MV-4-11 (cell line): ENCODE measurements at places on chromosomes 1 and 21.

DNA sequence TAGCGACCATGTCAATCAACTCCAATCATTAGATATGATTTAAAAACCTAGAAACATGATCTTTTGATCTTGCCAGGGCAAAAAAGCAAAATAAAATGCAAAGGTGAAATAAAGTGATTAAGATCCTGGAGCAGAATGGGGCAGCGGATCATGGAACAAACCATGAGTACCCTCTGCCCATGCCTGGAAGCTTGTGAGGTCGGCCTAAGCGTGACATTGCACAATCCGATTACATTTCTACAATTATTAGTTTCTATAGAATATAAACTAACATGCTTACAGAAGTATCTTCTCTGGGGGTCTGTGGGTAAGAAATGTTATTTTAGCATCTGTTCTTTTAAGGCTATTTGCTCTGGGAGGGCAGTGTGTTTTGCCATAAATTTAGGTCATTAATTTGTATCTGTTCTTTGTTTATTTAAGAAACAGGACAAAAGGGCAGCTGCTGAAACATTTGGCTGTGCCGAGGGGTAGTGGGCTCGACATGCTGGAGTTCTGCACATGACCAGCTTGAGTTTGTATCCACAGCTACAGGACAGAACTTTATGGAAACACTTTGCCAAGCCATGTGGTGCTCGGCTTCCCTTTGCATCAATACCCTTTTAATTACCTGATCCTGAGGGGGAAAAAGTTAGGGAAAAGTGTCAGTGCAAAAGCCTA, 55.9 kb downstream of the ZBTB18 start:
- no peak for DNase-seq

DNA sequence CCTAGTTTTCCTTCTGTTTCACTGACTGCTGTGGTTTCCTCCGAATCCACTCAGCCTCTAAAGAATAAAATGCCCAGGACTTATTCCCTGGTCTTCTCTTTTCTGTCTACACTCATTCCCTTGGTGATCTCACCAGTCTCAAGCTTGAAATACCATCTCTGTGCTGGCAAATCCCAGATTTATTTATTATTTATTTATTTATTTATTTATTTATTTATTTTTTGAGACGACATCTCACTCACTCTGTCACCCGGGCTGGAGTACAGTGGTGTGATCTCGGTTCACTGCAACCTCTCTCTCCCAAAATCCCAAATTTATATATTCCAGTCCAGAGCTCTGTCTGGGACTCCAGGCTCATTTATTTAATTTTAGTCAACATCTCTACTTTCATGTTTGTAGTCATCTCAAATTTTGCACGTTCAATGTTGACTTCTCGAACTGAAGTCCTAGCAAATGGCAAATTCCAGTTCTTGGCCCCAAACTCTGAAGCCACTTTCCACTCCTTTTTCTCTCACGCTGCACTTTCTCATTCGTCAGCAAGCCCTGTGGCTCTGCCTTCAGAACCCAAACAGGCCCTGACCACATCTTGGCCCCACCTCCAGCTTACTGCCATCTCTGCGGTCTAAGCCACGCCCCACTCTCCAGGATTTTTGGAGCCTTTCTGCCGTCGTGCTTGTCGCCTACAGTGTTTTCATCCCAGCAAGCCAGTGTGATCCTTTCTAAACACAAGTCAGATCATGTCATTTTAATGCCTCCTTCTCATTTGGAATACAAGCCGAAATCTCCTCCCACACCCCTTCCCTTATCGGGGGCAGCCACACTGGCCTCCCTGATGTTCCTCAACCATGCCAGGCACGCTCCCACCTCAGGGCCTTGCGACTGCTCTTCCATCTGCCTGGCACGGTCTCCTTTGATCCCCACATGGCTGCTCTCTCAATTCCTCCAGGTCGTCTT, 14.2 kb upstream of the TENT5B start:
- peak; percentile 78 for DNase-seq

DNA sequence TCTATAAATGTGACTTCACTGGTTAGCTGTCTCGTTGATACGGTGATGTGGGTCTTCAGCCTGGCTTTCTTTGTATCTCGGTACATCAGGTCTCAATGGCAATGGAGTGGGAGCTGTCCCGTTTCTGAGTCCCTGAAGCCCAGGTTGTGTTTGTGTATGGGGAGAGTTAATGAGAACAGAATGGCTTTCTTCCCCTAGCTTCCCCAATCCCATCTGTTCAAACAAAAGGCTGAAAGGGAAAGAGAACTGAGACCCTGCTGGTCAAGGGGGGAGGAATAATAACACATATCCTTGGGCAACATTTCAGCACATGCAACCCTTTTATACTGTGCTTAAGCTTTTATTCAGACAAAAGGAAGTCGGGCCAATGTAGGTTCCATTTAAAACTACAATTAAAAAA, 28.4 kb upstream of the CASQ2 start:
- DNase-seq, result no peak

DNA sequence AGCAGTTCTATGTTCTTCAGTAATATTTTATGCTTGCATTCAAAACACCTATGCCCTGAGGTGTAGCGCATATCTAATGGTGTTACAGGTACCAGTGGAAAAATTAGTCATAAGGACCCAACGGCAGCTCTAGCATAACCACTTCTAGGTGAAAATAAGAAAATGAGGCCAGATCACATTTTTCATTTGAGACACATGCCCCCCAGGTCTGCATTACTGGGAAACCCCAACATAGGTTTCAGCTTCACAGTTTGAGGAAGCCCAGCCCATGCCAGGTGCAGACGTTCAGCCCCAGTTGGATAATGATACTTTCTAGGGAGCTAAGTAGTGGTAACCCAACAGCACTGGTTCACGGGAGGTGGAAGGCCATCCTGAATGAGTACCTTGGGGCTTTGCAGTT, 129.8 kb downstream of the CNIH3 start:
- no peak for DNase-seq

DNA sequence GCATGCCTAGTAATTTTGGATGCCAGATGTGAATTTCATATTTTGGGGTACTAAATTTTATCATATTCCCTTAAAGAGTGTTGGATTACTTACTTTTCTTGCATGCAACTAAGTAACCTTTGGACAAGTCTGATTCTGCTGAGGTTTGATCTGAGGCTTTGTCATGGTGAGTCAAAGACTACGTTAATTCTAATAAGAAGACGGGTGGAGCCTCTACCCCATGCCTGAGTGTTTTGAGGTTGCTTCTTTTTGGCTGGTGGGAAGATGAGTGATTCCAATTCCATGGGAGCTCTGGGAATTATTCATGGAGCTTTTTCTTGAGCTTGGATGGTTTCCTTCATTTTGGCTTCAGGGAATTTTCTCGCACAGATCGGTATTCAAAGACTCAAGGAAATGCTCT, 11.6 kb upstream of the PCP4 start:
- DNase-seq, result no peak

DNA sequence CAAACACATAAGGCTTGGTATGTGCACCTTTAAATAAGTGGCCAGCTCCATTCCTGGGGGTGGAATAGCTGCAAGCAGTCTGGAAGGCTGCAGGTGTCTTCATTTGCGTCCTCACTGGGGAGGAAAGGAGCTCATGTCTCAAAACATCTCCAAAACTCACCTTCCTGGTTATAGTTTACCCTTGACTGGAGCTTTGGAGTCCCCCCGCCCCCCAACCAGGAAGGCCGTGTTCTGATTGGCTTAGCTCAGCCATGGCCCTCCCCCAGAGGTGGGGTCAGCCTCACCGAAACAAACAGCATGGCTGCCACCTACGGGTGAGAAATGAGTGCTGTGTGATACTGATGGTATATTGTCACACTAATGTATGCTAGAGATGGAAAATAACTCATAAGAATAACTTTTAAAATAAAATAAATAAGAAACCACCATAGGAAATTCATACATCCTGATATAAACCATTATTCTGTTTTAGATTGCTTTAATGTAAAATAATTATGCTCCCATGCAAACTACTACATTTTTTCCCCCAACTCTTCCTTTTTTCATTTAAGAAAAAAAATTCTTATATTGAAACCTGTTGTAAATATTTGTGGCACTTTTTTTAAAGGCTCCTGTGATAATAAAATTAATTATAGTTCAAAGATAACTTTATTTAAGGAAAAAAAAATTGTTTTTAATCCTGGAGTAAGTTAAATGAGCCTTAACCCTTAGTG, 90.8 kb downstream of the ZP4 start:
- peak; percentile 58 for DNase-seq

DNA sequence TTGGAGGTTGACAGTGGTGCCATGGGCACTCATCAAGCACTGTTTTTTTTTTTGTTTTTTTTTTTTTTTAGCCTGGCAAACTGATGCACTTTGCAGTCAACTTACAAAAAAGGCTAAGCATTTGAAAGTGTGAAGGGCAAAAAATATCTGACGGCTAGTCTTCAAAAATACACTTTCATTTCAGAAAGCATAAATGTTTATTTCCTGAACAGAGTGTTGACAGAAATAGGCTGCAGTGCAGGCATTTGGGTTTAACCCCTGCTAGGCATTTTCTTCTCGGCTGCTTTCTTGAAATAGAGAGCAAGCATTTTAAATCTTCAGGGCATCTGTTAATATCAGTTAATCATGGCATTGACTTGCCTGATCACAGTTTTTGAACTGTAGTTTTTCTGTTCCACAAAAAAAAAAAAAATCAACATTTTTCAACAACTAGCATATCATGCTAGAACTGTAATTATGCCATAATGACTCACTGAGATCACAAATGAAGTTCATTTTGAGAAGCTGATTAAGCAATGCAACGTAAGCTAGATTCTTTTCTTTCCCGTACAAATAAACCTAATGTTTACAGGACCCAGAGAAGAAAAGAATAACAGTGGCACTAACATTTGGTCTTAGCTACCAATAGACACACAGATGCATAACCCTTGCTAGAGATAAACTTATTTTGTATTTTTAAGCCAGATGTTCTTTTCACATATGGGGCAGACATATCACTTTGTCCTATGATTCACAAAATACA, 100.4 kb upstream of the USH2A start:
- DNase-seq, result no peak

GRCh38 chr1:231583376-231583775, 43.2 kb upstream of the DISC1 start:
- DNase-seq, result no peak

DNA sequence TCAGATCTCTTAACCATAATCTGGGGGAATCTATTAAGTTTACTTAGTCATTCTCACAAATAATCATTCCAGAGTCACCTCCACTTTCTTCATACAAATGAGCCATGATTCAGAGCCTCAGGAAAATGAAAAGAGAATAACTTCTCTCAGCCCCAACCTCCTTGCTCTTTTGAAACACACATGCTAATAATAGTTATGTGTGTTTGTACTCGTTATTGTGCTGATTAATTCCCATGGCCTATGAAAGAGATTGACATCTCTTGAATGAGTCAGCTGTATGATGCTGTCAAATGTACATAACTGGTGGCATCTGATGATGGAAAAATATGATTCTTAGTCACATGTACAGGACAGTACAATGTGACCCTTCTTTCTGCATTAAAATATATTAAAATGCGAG, 41.5 kb downstream of the DTL start:
- no peak for DNase-seq

GRCh38 chr1:24108334-24109165, 3.4 kb downstream of the MYOM3 start:
- DNase-seq, result no peak

GRCh38 chr21:45141507-45141906, 67.1 kb downstream of the ADARB1 start:
- DNase-seq, result no peak

DNA sequence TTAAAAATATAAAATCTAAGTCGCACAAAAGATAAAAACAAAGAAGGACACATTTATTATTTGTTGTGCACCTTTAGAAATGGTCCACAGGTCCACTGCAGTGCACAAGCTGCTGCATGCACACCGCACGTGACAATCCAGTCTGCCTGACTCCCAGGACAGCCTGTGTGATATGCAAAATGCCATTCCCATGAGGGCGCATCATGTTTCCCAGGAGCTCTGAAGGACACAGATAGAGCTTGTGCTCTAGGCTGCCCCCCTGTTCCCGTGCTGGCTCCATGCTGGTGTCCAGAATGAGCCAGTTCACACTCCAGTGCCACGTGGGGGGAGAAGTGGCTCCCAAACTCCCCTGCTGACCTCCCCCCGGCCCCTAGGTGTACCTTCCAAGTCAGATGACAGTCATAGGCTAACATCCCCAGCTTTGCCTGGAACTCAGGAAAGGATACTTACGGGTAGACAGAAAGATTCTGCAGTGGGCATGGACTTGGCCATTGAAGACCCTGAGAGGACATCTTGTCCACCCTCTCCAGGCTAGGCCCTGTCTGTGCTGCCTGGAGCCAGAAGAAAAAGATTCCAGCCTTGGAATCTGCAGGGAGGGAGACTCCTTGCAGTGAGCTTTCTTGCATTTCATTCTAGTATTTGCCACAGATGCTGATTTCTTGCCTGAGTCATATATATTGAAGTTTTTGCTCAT, 26.3 kb downstream of the RAB7B start:
- DNase-seq, result no peak

- no peak for DNase-seq
Measured at GRCh38 chr21:44400791-44401385, 47.5 kb downstream of the TRPM2 start.

DNA sequence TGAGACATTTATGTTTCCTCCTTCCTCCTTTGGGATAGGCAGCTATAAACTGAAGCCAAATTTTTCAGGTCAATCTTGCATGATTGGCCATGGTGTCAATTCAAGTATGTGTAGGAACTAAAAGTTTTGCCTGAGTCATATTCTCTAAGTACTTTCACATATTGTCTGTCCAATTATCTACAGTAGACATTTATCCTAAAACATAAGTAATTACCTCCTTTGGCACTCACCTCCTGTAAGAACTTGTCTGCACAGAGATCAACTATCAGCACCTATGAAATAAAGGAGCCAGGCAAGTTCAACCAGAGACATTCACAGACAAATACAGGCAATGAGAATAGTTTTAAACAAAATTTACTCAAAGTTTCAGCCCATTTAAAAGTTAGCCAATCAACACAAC, 14.2 kb upstream of the BCAS2 start:
- DNase-seq, result no peak

DNA sequence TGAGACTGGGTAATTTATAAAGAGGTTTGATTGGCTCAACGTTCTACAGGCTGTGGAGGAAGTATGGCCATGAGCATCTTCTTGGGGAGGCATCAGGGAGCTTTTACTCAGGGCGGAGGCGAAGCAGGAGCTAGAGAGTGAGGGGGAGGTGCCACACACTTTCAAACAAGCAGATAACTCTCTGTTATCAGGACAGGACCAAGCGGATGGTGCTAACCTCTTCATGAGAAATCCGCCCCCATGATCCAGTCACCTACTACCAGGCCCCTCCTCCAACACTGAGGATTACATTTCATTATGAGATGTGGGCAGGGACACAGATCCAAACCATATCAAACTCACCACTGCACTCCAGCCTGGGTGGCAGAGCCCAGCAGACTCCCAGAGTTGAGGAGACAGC, 11.5 kb upstream of the LRRC47 start:
- no peak for DNase-seq

GRCh38 chr1:192993426-192994085, 65.6 kb downstream of the UCHL5 start:
- no peak for DNase-seq

GRCh38 chr1:77385551-77385950, 103.7 kb downstream of the AK5 start:
- peak; percentile 29 for DNase-seq
